T-cell (primary cell): ENCODE measurements at places on chromosomes 5 and 9. TPM values are rescaled to one million over a fixed set of nuclear protein-coding genes. Genes with fewer than 3 reads are reported as not detected.
A peak's percentile ranks its signal among the peaks of the same experiment; 100 is the strongest.

DNA sequence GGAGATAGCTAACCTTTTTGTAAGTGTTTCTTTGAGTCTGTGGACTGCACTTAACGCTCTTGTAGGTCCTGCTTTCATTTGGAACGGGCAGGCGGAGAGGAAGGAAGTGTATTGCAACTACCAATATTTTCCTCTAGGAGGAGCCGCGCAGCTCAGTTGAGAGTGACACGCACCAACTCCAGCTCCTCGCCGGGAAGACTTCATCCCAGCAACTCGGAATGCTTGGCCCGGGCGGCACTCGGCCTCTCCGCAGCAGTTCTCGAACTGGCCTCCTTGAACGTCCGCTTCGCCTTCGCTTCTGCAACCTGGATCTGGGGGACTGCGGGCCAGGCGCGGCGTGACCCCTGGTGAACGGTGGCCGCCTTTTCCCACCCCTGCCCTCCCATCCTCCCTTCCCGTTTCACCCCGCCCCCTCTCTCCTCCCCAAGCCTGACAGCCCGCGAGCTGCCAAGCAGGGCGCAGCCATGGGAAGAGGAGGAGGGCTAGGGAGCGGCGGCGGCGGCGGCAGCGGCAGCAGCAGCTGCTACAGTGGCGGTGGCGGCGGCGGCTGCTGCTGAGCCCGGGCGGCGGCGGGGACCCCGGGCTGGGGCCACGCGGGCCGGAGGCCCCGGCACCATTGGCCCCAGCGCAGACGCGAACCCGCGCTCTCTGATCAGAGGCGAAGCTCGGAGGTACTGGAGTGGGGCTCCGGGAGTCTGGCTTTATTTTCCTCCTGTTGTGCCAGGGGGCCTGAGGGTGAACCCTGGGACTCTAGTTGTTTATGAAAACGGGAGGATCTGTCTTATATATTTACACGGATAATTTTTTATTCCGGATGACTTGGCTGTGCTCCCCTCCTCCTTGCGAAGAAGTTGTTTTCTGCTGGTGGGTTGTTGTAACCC is at the start of gene GHR:
Gene GHR, plus strand, starts transcription at position 155 of the 881 bp plus-strand sequence. CDS start 142,436 bp downstream, outside the sequence.
- no peak for DNase-seq
- H3K27ac ChIP-seq = no peak within 1 kb of the TSS
- H3K27me3 ChIP-seq = peaks cover 5% of the 10 kb centered on the region
- peak within 1 kb of the TSS; percentile 35 for H3K4me3 ChIP-seq
- H3K4me1 ChIP-seq = peaks cover 15% of the 10 kb centered on the region

Gene NPR3
- 0.28 TPM for total RNA-seq

Gene CER1
- total RNA-seq = not detected

Gene IFNA13
- not detected for total RNA-seq

Gene SPTAN1
- 594 TPM for total RNA-seq

DNA sequence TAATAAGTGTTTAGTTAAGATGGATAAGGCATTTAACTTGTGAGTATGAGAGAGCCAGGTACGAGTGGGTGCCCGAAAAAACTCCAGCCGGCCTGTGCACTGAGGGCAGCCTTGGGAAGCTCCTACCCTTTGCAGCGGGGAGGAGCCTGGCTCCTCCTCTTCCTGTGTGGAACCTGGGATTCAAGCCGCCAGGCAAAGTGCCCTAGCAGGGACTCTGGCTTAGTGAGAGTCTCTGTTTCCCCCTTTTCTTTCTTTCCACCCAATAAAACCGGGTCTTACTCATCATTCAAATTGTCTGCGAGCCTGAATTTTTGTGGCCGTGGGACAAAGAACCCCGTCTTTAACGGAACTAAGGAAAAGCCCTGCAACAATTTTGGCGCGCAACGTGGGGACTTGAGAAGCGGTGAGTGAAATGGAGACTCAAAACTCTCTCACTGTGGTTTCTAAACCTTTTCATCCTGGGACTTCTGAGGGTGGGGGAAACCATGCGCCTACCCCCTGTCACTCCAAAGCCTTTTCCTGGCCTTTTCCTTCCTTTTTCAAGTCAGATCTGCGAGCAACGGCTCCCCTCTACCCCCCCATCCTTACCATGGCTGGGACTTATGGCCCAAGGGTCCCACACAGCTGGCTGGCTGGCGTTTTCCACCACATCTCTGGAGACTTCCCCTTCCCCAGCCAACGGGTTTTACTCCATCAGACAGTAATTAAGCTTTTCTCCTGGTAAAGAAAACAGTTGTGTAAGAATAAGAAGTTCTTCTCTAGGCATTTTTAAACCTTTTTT is 535.7 kb upstream of the ACO1 start:
- no peaks in the 10 kb centered on the region for H3K4me1 ChIP-seq
- H3K27me3 ChIP-seq = no peaks in the 10 kb centered on the region
- no peak overlapping the region for H3K4me3 ChIP-seq
- H3K27ac ChIP-seq = no peak overlapping the region
- H3K36me3 ChIP-seq = no peaks in the 10 kb centered on the region

- no peak overlapping the region for H3K4me3 ChIP-seq
- DNase-seq = no peak
- peaks cover 6% of the 10 kb centered on the region for H3K4me1 ChIP-seq
- no peak overlapping the region for H3K27ac ChIP-seq
- peaks cover 7% of the 10 kb centered on the region for H3K27me3 ChIP-seq
These were observed 267.7 kb downstream of the FANCC start for GRCh38 chr9:95049761-95050160.

GRCh38 chr5:55344392-55344992 is 36.7 kb downstream of the MTREX start:
- H3K4me3 ChIP-seq = no peak overlapping the region
- H3K36me3 ChIP-seq = peaks cover 8% of the 10 kb centered on the region
- H3K27me3 ChIP-seq = no peaks in the 10 kb centered on the region
- H3K27ac ChIP-seq = no peak overlapping the region
- no peaks in the 10 kb centered on the region for H3K4me1 ChIP-seq
- peak; percentile 60 for DNase-seq

GRCh38 chr9:21994556-21995005 is at the start of gene CDKN2B-AS1:
TSS of gene CDKN2B-AS1 (plus strand) at chr9:21994791.
- no peaks in the 10 kb centered on the region for H3K36me3 ChIP-seq
- peaks cover 22% of the 10 kb centered on the region for H3K4me1 ChIP-seq
- peak within 1 kb of the TSS; percentile 99 for H3K4me3 ChIP-seq
- peaks cover 25% of the 10 kb centered on the region for H3K27me3 ChIP-seq
- peak within 1 kb of the TSS; percentile 84 for H3K27ac ChIP-seq

DNA sequence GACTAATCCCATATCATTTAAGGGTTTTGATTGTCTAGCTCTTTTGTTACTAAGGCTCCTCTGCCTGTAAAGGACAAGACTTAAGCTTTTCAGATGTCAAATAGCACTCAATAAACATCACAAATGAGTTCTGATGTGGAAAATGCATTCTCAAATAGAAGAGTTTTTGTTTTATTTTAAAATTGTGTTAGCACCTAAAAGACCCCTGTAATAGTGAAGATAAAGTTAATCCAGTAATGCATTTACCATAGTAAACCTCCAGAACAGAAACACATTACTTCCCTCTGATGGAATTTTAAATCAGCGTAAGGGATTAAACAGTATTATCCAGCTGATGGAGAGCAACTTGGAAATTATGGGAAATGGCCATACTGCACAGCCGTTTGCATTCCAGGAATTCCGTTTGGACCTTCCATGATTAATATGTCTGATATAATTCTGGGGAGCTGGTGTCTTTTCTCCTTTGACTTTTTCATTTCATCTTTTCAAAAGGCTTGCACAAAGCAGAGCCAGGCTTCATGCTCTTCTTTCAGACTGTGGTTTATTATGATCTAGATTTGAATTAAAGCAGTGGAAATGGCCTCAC is 105.6 kb downstream of the PPP2R2B start:
- no peaks in the 10 kb centered on the region for H3K4me1 ChIP-seq
- no peaks in the 10 kb centered on the region for H3K27me3 ChIP-seq
- DNase-seq = no peak

Gene ENTREP1
- not detected for total RNA-seq

- H3K27me3 ChIP-seq = no peaks in the 10 kb centered on the region
- no peaks in the 10 kb centered on the region for H3K36me3 ChIP-seq
- H3K27ac ChIP-seq = peak overlapping the region; percentile 99
- DNase-seq = no peak
- peak overlapping the region; percentile 96 for H3K4me3 ChIP-seq
These were observed 811 bp upstream of the ARRDC3 start for GRCh38 chr5:91383956-91384300.

Gene ADAMTS19
- total RNA-seq = 0.18 TPM

- H3K27me3 ChIP-seq = no peaks in the 10 kb centered on the region
- no peak for DNase-seq
- H3K4me3 ChIP-seq = no peak overlapping the region
- H3K36me3 ChIP-seq = no peaks in the 10 kb centered on the region
- H3K4me1 ChIP-seq = no peaks in the 10 kb centered on the region
- no peak overlapping the region for H3K27ac ChIP-seq
These were observed 314.4 kb downstream of the ARL15 start for GRCh38 chr5:53996008-53996407.

DNA sequence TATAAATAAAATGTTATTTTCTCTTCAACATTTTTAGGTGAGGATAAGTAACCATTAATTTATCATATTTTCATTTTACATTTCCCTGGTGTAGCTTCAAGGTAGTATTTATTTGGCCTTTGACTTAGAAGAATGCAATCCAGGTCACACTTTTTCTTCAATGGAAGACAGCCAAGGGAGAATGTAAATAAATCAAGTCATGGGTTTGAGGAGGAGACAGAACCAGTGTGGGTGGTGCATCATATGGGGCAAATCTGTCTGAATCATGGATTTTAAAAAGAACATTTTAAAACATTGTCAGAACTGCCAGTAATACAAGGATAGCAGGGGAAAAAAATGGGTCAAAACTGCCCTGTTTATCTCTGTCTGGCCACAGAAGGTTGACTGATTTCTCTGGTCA is 229.5 kb downstream of the FAM114A2 start:
- no peak overlapping the region for H3K27ac ChIP-seq
- no peaks in the 10 kb centered on the region for H3K36me3 ChIP-seq
- H3K27me3 ChIP-seq = no peaks in the 10 kb centered on the region
- no peaks in the 10 kb centered on the region for H3K4me1 ChIP-seq
